Stimulated activated CD8-positive, alpha-beta memory T cell treated with anti-CD3 and anti-CD28 coated beads, Interleukin-15, amount 100 ng/mL, for 1 hour (primary cell): ENCODE measurements at places on chromosomes 7 and 10.

DNA sequence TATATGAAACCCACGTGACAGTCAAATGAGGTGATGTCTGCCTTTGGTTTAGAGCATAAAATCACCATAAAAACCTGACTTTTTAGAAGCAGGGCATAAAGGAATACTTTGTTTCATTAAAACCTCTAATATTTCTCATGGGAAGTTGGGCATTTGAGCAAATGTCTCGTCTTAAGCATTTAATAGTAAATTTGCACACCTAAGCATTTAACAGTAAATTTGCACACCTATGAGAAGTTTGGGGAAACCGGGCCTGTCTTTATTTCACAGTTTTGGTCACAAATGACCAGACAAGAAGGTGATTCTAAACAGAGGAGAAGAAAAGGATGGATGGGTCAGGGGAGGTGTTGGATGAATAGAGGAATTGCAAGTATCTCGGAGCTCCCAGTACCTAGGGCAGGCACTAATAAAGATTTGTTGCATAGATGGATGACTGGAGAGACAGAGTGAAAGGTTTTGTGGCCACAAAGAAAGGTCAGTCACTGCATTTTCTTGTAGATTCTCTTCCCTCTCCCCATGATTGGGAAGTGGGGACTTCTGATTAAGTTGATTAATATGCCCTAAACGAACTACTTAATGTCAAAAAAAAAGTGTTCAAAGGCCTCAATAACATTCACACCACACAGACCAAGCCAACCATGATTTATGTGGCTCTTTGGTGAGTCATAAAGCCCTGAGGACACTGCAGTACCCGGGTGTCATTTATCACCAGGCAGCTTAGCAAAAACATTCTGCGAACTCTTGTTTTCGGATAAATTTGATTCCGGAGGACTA, 158.2 kb downstream of the SPAG6 start:
- DNase-seq: no peak

GRCh38 chr7:157832006-157832405, 495.2 kb downstream of the DNAJB6 start:
- DNase-seq: no peak

GRCh38 chr7:154372011-154372601, 319.9 kb downstream of the DPP6 start:
- DNase-seq: no peak

GRCh38 chr7:103349805-103350204, 2.4 kb downstream of the PSMC2 start:
- no peak for DNase-seq

GRCh38 chr10:852386-852785, 79.1 kb downstream of the LARP4B start:
- no peak for DNase-seq

- DNase-seq: no peak
Measured at GRCh38 chr10:48595539-48595932, 9.3 kb downstream of the ARHGAP22 start.

DNA sequence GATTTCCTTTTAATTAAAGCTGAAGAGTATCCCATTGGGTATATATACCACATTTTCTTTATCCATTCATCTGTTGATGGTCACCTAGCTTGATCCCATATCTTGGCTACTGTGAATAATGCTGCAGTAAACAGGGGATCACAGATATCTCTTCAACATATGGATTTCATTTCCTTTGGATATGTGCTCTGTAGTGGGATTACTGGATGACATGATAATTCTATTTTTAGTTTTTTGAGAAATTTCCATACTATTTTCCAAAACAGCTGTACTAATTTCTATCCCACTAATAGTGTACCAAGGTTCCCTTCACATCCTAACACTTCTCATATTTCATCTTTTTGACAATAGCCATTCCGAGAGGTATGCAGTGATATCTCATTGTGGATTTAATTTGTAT, 48.8 kb upstream of the PRPS1L1 start:
- DNase-seq: no peak

- DNase-seq: no peak
Measured at GRCh38 chr10:122304054-122304579, 33.0 kb downstream of the BTBD16 start.

GRCh38 chr7:154841731-154842331, 161.1 kb downstream of the PAXIP1 start:
- no peak for DNase-seq

DNA sequence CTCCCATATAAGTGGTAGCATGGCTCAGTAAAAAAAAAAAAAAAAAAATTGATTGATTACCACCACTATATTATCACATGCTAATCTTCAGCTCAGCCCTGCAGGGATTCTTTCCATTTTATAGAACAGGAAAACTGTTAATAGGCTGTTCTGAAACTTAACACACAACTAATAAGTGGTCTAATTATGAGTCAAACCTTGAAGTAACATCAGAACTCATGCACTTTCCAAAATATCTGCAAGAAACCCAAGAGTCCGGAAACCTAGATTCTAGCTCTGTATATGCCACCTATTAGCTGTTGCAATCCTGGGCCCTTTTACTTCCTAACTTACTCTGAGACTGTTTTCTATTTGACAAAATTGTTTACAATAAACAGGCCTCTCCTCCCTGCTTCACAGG, 23.9 kb downstream of the SEM1 start:
- DNase-seq: no peak

- DNase-seq: no peak
Measured at GRCh38 chr10:67836972-67837371, 1.0 kb downstream of the DNAJC12 start.

GRCh38 chr7:195830-196128, 3.4 kb downstream of the FAM20C start:
- DNase-seq: no peak

DNA sequence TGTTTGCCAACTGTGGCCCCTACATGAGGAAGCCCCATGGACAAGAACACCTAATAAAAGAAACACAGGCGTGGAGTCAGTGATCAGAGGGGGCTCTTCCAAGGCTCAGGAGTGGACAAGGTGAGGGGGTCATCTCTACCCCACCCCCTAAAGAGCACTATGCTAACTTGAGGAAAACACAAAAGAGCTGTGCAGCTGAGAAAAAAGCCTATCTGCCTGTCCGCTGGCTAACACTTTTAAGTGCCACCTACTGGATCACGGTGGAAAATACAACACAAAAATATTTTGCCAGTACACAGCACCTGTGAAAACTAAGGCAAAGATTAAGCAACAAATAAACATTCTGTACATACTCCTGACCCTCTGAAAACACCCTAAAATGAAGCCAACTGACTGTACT, 53.1 kb upstream of the COBL start:
- no peak for DNase-seq

GRCh38 chr7:17041324-17041723, 159.5 kb upstream of the AGR3 start:
- DNase-seq: no peak

GRCh38 chr10:21493784-21494183, 31.7 kb downstream of the SKIDA1 start:
- no peak for DNase-seq

DNA sequence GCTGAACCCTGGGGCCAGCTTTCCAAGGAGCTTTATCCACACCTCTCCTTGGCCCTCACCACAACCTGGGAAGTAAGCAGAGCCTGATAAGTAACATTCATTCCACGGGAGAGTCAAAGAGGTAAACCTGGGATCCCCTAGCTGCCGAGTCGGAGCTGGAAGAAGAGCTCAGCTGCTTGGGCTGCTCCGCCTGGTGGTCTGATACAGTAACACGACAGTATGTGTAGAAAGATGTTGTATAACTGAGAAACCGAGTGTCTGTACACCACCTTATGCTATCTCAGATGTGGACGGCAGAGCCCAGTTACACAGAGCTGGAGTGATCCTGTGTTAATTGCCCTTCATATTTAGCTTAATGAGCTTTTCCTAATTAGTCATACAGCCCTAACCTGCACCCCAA, 151.3 kb upstream of the KMT2E start:
- DNase-seq: no peak

DNA sequence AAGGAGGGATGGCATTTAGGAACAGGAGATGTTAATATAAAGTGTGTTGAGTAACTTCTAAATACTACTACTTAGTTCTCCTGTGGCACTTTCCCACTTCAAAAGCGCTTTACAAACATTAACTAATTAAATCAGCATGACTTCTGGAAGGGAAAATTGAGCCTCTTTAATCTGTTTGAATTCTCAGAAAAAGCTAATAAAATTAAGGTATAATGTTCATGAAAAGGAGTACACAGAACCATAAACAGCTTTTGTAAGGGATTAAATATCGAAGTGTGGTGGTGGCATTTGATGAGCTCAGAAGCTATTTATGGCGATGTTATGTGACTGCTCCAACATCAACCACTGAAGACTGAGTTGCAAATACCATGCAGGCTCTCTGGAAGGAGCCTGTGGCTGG, 10.2 kb upstream of the VAX1 start:
- no peak for DNase-seq

- DNase-seq: no peak
Measured at GRCh38 chr10:74988832-74989561, 122.5 kb upstream of the SAMD8 start.

GRCh38 chr10:123790132-123790885, 101.3 kb downstream of the CPXM2 start:
- no peak for DNase-seq

DNA sequence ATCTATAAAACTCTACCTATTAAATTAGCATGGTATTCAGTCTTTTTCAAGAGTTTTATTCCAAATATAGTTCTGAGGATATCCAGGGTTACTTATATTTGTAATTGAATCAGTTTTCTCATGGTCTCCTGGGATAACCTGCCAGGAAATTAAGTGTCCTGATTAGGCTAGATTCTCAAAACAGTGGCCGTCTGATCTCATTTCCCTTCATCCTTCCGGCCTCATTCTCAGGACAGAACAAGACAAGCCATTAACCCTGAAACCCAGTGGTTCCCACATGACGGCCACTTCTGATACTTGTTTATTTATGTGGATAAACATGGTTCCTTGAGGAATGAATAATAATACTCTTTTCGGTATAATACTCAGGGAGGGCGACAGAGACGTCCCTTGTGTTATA, 417.6 kb upstream of the POT1 start:
- no peak for DNase-seq
